ENCODE measurements at places on chromosomes 11 and 22.

- no peak for DNase-seq
Observed at GRCh38 chr22:17969701-17970113, 54.7 kb downstream of the MICAL3 start.

- no peak for DNase-seq
Observed at GRCh38 chr22:46145896-46146295, 4.4 kb upstream of the PPARA start.

GRCh38 chr11:78192223-78192719 lies 3.6 kb downstream of the USP35 start:
- DNase-seq, result no peak

- DNase-seq, result no peak
Observed at GRCh38 chr11:119608781-119609180, 120.2 kb downstream of the NECTIN1 start.

DNA sequence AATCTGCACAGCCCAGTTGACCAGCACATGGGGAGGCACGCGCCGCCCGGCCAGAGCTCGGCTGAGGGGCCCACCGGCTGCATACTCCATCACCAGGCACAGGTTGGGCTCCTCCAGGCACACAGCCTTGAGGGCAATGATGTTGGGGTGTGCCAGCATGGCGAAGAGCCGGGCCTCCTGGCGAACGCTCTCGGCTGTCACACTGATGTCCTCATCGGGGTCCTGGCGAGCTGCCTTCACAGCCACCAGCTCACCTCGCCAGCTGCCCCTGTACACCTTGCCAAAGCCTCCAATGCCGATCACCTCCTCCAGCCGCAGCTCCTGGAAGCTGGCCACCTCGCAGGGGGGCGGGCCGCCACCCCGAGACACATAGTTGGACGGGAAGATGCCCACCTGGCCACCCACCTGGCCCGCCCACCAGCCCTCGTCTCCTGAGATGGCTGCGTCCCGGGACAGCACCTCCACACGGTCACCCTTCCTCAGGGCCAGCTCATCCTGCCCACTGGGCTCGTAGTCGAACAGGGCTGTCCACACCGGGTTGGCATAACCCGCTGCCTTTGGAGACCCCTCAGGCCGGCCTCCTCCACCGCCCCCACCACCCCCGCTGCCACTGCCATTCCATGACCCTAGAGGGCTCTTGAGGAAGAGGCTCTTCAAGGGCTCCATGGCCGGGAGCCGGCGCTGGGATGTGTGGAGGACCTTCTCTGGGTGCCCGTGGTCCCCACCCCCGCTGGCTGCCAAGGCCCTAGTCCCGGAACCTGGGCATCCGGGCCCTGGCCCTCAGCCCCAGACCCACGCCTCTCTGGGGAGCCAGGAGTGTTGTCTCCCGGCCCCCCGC lies 711 bp downstream of the MAP3K11 start:
- DNase-seq, result no peak

DNA sequence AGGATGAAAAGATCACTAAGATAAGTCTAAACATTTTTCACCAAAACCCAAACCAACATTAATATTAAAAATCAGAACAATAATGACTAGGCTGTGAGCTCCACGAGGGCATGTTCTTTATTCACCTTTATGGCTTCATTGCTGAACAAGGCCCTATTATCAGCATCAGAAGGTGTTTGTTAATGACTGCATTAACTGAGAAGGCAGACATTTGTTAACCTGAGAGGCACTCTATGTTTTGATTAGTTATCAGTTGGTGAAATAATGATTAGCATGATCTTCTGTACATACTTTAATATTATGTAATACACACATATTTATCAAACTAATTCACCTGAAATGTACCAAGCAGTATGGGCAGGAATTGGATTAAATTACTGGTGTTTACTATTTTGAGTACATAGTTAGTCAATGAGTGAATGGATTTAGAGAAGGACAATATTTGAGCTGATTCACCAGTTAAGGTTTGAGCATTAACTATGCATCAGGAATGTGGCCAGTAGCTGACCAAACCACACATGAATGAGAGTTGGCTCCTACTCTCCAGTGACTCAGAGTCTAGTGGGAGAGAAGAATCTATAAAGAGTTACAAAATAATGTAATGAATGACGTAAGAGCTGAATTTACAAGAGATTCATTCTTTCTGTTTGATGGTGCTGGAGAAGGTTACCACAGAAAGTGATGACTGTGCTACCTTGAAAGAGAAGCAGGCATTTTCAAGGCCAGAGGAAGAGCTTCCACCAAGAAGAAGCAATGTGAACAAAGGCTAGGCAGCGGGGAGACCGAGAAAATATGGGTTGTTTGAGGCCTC lies 6.7 kb downstream of the IL18 start:
- no peak for DNase-seq

DNA sequence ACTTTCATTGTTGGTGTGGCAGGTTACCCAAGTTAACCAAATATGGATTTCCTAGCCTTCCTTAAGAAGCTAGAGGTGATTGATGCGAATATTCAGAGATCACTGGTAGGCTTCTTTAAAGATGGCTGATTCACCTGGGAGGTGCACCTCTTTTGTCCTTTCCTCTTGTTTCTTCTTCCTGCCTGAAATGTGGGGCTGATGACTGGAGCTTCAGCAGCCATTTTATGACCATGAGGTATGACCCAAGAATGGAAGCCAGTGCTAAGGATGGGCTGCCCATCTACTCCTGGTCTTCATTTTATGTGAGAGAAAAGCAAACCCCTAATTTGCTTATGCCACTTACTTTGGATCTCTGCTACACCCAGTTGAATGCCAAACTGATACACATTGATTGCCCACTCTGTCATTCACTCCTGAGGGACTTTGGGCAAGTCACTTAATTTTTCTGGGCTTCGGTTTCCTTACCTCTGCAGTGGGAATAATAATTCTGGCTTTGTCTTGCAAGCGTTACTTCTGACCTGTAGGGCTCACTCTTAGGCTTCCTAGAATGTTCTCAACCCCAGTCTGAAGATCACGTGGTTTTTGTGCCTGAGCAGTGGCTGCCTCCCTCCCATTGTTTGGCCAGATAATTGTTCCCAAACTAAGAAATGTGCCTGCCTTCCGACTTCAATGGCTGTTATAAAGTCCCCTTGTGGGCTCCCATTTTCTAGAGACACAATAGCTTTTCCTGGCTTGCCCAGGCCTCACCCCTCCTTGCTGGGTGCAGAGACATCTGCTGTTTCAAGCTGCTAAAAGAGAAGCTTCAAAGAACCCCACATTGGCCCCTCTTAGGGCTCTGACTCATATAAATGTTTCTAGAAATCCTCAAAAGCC lies 243.1 kb downstream of the ST3GAL4 start:
- DNase-seq, result no peak

DNA sequence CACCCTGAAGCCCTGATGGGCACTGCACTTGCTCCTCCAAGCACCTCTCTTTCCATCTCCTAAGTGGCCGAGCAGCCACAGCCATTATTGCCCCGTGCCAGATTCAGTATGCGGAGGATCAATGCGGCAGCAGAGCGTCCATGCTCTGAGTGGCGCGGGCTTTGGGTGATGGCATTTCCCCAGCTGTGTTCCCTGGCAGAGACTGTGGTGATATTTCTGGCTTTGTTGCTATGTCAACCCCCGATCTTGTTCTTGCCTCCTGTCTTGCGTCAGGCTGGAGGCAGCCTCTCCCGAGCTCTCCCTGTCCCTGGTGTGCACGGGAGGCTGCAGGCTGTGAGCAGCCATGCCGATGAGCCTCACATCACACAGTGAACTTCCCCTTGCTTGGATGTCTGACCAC lies 1018.6 kb downstream of the TBC1D22A start:
- DNase-seq, result no peak

DNA sequence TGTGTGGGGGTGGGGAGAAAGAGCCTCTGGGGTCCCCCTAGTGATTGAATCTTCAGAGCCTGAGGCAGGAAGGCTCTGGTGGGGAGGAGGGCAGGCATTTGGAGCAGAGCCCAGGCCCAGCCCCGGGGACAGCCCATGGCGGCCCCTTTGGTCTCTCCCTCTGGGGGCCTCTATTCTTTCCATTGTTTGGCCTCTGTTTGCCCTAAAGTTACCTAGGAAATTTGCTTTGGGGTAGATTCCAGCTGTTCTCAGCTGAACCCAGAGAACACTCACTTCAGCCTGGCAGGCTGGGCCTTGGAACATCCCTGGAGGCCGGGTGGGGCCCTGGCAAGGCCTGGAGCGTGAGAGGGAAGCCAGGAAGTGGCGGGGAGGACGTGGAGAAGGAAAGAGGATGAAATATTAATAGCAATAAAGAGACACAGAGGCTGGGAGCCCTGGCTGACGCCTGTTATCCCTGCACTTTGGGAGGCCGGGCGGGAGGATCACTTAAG lies 22.9 kb upstream of the A4GALT start:
- no peak for DNase-seq

GRCh38 chr11:119741369-119742262 lies 12.6 kb upstream of the NECTIN1 start:
- peak; percentile 11 for DNase-seq

DNA sequence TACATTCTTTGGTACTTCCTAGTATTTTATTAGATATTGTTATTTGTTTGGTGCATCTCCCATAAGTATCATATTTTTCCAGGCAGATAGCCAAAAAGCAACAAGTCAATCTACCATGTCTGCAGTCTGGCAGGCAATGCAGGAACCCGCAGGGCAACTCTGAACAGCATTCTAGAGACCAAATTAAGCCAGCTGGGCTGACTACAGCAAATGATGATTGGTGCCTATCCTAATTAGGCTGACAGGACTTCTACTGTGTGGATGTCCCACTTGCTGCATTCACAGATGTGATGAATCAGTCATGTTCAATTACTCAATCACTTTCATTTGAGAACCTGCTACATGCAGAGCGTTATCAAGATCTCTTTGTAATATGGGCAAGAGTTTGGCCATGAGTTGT lies 40.3 kb upstream of the AMOTL1 start:
- no peak for DNase-seq

DNA sequence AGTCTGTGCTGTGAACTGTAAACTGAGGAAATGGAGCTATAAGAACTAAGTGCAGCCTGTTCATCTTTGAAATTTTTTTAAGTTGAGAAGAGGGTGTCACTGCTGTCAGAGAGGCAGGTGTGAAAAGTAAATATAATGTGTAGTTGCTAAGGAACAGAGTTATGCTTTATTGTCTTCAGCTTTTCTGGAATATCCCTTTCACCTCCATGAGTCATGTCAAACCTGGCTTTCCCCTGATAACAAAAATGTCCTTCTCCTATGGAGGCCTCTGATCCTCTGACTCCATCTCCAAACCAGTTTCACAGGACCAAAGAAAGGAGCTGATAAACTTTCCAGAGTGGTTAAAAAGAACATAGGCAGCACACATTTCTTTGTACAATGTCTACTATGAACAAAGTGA lies 12.8 kb upstream of the MUC15 start:
- no peak for DNase-seq

- no peak for DNase-seq
Observed at GRCh38 chr11:64614917-64615316, 23.9 kb downstream of the SLC22A12 start.

DNA sequence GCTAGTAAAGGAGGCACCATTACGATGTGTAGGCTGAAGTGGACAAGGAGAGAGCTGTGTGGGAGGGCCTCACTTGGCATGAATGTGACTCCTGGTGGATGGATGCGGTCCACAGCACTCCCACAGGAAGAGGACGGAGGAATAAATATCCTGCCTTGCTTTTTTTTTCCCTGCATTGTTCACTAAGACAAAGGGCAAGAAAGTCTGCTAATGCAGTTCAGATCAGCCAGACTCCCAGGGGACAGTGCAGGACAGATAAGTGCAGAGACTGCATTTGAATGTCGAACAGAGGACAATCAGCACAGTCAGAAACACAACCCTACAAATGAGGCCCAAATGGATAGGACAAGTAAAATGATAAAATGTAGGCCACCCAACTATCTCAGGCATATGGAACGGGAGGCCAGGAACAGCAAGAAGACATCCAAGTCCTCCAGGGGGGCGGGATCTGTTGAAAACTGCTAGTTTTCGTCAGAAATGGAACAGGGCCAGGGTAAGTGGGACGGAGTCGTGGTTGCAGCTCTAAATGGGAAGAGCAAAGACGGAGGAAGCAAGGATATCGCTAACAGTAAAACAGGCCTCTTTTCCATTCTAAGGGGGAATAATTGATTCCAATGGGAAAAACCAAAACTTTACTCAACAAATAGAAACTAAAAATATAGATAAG lies 25.2 kb upstream of the OR8B8 start:
- no peak for DNase-seq

GRCh38 chr11:20048707-20049106 lies 111.6 kb downstream of the DBX1 start:
- DNase-seq, result no peak

- DNase-seq, result no peak
Observed at GRCh38 chr22:42623301-42623751, 8.6 kb upstream of the POLDIP3 start.

GRCh38 chr11:95908826-95909225 lies 15.1 kb downstream of the MTMR2 start:
- DNase-seq, result no peak
